ENCODE measurements at places on chromosomes 11 and 22.

- DNase-seq, result no peak
Observed at GRCh38 chr11:12113294-12113693, 2.9 kb downstream of the MICAL2 start.

DNA sequence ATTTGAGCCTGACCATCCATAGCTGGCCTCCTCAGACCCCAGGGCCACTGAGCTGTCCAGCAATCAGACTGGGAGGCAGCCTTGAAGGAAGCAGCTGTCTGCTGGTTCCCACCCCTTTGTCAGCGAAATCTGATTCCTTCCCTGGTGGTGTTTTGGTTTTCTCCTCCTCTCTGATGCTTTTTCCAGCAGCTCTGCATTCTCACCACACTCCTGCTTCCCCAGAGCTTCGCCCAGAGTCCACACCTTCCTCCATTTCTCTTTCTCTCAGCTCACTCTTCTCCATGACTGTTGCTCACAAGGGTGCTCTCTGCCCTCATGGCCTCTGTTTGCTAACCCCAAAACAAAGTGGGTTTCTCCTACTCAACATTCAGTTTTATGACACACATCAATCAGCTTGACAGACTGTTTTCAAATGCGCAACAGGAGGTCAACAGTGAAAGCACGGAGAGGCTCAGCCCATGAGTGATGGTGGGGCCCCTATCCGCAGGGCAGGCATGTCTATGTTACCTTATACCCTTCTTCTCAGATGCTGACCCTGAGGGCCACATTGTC is 130.6 kb upstream of the MTNR1B start:
- no peak for DNase-seq

- DNase-seq, result no peak
Observed at GRCh38 chr11:81658722-81659121, 1074.9 kb downstream of the FAM181B start.

- no peak for DNase-seq
Observed at GRCh38 chr22:36424901-36425579, 37.3 kb upstream of the MYH9 start.

DNA sequence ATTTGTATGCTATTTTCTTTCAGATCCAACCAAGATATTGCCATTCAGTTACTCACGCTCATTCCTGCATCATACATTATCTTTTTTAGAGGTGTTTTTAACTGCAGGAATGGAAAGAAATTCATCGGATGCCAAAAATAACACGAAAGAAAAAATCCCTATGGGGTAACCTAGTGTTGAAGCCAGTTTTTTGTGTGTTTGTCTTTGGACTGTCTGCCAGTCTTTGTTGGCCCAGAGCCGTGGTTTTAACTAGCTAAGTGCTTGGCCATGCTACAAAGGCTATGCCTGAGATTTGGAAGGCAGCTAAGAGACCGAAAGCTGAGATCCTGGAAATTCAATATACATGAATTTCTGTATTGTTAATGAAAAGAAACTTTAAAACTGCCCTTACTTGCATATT is 309.8 kb upstream of the CNTN5 start:
- no peak for DNase-seq

- DNase-seq, result no peak
Observed at GRCh38 chr11:130077671-130078070, 8.0 kb downstream of the APLP2 start.

GRCh38 chr11:123209591-123209990 is 14.5 kb upstream of the CLMP start:
- DNase-seq, result no peak

DNA sequence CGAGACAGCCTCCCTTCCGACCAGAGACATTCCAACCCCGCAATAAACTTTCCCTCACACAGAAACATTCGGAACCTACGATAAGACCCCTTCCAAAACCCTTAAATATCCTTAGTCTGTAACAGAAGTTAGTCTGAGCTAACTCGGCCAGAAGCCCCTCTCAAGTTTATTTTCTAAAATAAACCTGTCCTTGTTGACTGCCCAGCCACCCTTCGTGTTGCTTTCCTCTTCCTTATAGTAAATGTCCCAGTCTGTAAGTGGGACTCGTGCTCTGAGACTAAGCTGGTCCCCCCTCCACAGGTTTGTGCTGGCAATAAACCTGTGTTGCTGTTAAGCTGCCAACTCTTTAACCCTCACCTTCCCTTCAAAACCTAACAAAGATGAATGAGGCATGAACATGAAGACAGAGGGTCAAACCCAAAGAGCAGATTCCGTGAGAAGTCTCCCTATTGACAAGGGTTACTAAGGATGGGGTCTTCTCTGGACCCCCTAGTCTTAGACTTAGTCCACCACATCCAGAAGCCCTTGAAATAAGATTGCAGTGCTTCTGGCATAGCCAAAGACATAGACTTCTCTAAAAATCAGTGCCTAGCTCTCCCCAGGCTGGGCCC is 18.2 kb downstream of the MIF start:
- DNase-seq, result no peak

DNA sequence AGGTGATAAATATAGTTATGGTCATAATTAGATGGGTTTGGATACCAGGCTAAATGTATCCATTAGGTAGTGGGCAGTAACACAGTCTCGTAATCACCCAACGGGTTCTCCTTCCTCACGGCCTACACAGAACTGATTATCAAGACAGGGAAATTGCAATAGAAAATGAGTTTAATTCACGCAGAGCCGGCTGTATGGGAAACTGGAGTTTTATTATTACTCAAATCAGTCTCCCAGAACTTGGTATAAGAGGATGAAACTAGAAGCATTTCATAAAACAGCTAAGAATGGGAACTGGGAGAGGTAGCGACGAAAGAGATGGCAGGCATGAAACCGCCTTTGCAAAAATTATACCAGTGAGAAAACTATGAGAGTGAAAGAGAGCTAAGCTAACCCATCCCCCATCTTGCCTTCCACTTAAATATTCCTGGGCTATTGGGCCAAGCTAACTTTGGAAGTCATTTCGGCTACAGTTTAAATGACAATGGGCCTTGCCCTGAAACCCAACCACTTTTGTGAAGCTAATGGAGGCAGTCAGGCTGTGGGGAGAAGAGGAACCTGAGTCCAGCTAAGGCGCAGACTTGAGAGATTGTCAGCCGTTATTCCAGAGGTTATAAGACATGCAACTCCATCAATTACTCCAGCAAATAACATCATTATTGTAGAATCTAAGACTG is 29.6 kb downstream of the CTSC start:
- DNase-seq, result no peak

GRCh38 chr11:32279672-32280071 is 155.7 kb downstream of the WT1 start:
- no peak for DNase-seq

GRCh38 chr11:48029681-48030290 is 49.4 kb downstream of the PTPRJ start:
- no peak for DNase-seq

- DNase-seq, result no peak
Observed at GRCh38 chr22:39481054-39481453, 21.0 kb upstream of the MIEF1 start.

DNA sequence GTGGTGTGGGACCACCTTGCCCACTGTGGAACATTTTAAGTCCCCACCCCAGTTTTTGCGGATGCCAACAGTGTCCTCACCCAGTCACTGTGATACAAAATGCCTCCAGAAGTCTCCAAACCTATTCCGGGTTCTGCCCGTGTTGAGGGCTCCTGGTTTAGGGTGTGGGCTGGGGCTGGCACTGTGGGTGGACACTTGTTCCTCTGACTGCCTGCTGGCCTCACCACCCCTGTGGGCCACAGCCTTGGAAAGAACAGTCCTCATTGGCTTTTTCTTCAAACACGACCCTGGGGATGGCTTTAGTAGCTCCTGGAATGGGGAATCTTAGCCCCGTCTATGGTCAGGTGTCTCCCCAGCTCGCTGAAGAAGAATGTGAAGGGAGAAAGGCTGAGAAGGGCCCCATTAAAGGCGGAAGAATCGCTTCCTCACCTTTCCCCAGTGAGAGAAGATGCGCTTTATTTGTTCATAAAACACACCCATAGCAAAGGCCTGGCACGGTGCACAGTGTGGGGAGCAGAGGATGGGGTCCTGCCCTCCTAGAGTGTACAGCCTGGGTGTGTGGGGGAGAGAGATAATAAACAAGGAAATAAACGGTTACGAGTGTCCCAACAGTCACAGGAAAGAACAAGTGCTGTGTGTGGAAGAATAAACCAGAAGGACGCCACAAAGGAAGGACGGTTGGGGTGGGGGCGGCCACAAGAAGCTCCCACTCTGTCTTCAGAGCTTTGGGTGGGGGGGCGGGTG is 91.6 kb upstream of the SLC22A12 start:
- DNase-seq, result no peak

GRCh38 chr22:43901976-43902643 is 10.3 kb upstream of the PNPLA5 start:
- no peak for DNase-seq

- no peak for DNase-seq
Observed at GRCh38 chr11:117921456-117921855, 7.7 kb downstream of the TMPRSS13 start.

- DNase-seq, result no peak
Observed at GRCh38 chr11:26420331-26420730, 88.4 kb downstream of the ANO3 start.

Measured in hippocampal formation (tissue), 2 donors.